ENCODE measurements at places on chromosomes 12 and 14.

DNA sequence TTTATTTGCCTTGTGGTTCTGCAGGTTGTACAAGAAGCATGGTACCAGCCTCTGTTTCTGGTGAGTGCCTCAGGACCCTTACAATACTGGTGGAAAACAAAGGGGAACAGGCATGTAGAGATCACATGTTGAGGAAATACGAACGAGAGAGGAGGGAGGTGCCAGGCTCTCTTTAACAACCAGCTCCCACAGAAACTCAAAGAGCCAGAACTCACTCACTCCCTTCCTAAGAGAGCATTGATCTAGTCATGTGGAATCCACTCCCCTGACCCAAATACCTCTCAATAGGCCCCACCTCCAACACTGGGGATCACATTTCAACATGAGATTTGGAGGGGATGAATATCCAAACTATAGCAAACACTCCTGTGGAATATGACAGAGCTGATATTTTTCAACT lies 938.0 kb downstream of the GALC start:
- DNase-seq = no peak

GRCh38 chr14:20998139-20998538 lies 954 bp upstream of the SLC39A2 start:
- no peak for DNase-seq

DNA sequence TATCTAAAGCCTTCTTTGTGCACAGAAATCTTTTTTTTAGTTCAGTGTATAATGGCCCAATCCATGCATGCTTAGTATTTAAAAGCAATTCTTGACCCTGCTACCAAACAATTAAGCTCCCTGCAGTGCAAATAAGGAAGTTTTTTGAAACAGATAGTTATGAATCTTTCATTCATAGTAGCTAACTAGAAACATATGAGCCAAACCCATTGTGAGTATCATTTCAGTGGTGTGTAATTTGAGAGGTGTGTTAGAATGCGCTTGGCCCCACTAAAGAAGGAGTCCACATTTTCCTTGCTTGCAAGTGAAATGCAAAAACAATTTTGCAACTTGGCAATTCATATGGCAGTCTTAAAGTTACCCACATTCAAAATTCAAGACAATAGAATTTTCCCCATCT lies 14.4 kb downstream of the EPS8 start:
- DNase-seq = peak; percentile 20

DNA sequence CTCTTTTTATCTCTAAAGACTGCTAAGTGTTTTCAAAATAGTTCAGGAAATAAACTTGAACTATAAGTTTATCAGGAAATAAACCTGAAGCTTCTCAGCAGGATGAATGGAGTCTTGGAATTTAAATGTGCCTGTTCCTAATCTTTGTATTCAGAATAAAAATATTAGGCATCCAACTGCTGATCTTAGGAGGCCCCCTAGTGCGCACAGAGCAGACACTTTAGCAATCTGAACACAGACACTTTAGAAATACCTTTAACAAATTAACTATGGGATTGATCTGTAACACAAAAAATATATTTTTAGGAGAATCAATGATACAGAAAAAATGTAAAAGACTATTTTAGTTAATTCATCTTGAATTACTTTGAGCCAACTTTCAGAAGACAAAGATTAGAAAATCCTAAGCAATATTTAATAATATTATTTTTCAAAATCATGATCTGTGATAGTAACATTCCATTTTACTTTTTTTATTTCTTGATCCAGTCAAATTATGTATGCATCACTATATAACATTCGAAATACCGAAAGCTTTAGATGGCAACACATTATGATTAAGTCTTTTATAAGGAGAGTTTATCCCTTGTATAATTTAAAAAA lies 80.9 kb downstream of the SLC41A2 start:
- DNase-seq = no peak

- DNase-seq = no peak
Observed at GRCh38 chr14:45673420-45673819, 420.4 kb upstream of the MIS18BP1 start.

- DNase-seq = no peak
Observed at GRCh38 chr14:37091651-37092050, 80.8 kb downstream of the SLC25A21 start.

- no peak for DNase-seq
Observed at GRCh38 chr14:75044322-75044721, 6.9 kb downstream of the MLH3 start.

GRCh38 chr12:112169966-112170365 lies 44.6 kb downstream of the TRAFD1 start:
- no peak for DNase-seq

DNA sequence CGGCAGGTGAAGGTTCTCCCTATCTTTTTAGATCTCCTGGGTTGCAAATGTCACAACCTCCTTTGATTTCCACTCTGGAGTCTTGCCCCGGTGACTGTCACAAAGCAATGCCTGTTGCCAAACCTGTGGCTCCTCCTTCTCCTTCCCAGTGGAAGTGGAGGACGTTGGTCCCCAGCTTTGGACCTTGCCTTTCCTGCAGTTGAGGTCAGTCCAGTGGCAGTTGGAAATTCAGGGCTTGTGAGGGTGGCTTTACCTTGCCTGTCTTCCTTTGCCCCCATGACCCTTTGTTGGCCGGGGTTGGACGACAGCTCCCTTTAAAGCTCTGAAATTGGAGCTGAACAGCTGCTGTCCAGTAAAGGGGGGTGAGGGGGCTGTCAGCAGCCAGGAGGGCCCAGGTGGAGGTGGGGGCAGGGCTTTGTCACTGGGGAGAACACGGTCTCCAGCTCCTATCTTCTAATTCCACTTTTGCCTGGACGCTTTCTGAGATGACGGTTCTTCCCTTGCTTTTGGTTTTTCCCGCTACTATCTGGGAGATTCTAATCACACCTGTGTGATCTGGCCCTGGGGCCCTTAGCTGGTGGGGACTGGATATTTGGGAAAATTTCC lies 4.1 kb downstream of the TEAD4 start:
- no peak for DNase-seq

GRCh38 chr12:114982760-114983159 lies 298.8 kb upstream of the TBX3 start:
- no peak for DNase-seq

- no peak for DNase-seq
Observed at GRCh38 chr12:105600911-105601545, 270.5 kb downstream of the C12orf75 start.

- DNase-seq = no peak
Observed at GRCh38 chr12:79324571-79324970, 366.2 kb downstream of the PAWR start.

- DNase-seq = no peak
Observed at GRCh38 chr14:64638625-64639024, 65.6 kb upstream of the PLEKHG3 start.

DNA sequence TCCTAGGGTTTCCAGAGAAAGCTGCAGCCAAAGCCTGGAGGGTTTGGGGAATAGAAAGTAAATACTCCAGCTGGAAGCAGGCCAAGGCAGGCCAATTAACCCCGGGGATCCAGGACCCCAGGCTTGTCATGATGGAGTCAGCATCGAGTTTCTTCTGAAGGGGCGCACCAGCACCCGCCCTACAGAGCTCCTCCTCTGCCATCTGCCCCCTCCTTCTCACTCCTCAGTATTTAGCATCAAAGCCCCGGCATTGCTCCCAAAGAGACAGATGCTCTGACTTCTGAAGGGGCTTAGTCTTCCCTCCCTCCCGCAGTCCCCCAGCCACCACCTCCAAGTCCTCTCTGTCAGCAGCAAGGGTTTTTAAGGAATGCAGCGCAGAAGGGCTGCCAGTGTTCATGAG lies 285.1 kb upstream of the NOS1 start:
- peak; percentile 47 for DNase-seq

GRCh38 chr14:91229743-91230200 lies 14.7 kb downstream of the GPR68 start:
- no peak for DNase-seq

- DNase-seq = no peak
Observed at GRCh38 chr12:44873898-44874297, 2.2 kb downstream of the NELL2 start.

DNA sequence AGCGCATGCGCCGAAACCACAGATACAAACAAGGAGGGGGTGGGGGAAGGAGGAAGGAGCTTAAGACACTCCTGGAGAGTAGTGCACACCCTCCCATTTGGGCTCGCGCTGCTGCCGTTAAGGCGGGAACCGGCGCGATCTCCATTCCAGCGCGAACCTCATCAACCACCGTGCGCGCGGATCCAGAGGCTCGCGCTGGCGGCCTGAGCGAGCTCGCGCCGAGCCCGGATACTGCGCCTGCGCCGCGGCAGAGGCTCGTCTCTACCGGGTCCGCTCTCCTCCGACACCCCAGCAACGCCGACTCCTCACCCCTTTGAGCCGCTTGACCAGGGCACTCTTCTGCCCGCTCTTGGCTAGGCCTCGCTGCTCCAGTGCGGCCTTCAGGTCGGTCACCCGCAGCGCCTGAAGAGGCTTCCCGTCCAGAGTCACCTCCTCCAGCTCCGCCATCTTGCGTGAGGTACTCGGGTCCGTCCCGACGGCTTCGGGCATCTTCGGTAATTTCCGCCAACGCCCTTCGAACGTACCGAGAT lies at the start of gene ACIN1:
TSS of gene ACIN1 (minus strand) at position 471 of the 530 bp plus-strand sequence. CDS start at position 447, 24 bp downstream.
- DNase-seq = no peak

DNA sequence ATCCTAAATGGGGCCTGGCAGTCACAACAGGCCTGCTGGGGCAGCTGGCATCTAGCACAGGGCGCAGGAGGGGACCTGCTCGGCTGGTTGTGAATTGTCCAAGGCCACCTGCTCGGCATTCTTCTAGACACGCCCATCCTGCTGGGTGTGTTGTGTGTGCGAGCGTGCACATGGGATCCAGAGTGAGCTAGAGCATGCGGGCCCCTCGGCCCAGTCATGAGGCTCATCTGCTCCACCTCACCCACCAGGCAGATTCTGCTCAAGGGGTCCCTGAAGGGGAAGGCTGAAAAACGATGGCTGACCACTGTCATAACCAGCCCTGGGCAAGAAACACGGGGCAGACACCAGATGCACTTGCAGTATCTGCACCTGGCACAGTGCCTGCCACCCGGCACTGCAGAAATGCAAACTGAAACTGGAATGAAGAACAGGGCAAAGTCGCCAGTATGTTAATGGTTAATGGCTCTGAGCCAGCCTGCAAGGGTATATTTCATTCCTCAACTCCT lies 31.8 kb downstream of the MAX start:
- peak; percentile 87 for DNase-seq

DNA sequence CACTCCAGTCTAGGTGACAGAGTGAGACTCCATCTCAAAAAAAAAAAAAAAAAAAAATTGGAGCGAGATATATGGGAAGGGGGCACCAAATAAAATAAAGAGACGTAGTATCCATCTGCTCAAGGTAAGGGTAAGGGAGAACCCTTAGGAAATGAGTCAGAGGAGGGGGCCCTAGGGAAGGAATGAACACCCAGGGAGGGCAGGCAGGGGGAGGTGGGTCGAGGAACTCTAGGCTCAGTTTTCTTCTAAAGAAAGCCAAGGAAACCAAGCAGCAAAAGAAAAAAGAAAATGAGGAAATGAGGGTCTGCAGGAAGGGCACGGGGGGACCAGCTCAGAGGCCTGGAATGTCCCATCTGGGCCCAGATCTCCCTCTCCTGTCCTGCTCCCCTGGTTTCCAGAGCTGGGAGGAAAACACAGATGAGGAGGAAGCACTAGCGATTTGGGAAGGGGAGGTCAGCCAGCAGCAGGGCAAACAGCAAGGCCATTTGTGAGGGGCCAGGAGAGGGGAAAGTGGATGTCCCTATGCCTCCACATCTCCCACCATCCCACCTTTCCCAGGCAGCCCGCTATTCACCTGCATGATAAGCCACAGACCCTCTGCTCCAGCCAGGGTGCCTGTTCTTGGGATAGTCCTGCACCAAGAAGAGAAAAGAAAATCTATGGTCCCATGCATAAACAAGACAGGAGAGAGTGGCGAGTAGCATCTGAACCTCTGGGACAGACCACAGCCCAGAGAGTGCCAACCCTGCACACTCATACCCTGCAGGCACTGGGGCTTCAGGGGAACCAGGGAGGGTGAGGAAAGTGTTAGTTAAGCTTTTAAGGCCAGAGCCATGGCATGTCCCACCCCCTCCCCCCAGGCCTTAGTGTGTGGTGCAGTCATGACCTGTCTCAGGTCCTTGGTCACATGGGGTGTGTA lies 11.9 kb downstream of the SPRYD3 start:
- no peak for DNase-seq

DNA sequence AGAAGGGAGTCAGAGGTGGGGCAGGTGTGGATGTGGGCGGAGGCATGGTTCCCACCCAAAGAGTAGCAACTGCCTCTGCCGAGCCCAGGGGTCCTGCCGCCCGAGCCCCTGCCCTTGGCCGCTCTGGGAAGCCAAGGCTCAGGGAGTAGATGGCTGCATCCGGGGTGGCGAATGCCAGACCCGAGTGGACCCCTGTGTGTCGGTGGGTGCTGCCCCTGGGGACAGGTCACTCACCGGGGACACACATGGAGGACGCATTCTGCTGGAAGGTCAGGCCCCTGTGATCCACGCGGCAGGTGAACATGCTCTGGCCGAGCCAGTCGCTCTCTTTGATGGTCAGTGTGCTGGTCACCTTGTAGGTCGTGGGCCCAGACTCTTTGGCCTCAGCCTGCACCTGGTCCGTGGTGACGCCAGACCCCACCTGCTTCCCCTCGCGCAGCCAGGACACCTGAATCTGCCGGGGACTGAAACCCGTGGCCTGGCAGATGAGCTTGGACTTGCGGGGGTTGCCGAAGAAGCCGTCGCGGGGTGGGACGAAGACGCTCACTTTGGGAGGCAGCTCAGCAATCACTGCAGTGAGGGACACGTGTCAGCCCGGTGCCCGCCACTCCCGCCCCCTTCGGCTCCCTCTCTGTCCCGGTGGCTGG lies 329.0 kb downstream of the TMEM121 start:
- no peak for DNase-seq

DNA sequence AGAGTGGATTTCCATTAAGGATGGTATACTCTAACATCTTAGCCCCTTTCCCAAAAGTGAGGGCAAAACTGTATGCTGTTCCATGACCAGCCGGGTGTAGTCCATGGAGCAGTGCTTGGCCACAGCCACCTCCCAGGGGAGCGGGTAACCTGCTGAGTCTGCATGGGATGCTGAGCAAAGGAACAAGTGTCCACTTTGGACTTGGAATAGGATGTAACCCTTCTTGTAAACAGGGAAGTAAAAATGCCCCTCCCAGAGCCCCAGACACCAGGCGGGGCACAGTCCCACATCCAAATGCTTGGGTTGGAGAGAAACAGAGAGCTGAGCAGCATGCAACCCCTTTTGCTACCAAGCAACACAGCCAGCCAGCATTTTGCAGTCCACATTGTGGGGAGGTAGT lies 65.6 kb downstream of the ACTN1 start:
- DNase-seq = no peak

- DNase-seq = no peak
Observed at GRCh38 chr14:31235462-31235861, 27.9 kb upstream of the HECTD1 start.

- DNase-seq = no peak
Observed at GRCh38 chr14:61401461-61401860, 80.1 kb downstream of the PRKCH start.

DNA sequence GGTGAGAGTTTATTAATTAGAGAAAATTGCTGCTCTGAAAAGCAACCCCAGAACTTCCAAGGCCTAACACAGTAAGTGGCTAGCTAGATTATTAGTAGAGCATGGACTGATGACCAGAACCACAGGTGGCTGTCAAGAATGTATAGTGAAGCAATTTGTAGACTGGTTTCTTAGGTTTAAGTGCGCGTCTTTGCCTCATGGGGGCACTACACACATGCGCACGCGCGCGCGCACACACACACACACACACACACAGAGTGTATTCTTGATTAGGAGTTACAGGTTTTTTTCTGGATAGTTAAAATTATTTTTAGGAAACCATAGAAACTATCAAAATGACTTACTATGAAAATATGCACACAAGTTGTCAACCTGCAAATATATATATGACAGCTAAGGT lies 66.5 kb downstream of the BHLHE41 start:
- DNase-seq = no peak

GRCh38 chr14:30519961-30520360 lies 39.0 kb upstream of the G2E3 start:
- DNase-seq = no peak
